M059J (cell line): ENCODE measurements at places on chromosomes 6 and 20.

GRCh38 chr6:18392346-18392877, 5.3 kb downstream of the RNF144B start:
- DNase-seq: no peak

- peak; percentile 30 for DNase-seq
Observed at GRCh38 chr20:2132461-2132901, 30.9 kb downstream of the STK35 start.

- peak; percentile 83 for DNase-seq
Observed at GRCh38 chr6:71510057-71510713, 221.6 kb downstream of the OGFRL1 start.

- no peak for DNase-seq
Observed at GRCh38 chr6:134261766-134262165, 56.1 kb downstream of the SGK1 start.

GRCh38 chr6:156832231-156832647, 55.1 kb downstream of the ARID1B start:
- DNase-seq: peak; percentile 62

DNA sequence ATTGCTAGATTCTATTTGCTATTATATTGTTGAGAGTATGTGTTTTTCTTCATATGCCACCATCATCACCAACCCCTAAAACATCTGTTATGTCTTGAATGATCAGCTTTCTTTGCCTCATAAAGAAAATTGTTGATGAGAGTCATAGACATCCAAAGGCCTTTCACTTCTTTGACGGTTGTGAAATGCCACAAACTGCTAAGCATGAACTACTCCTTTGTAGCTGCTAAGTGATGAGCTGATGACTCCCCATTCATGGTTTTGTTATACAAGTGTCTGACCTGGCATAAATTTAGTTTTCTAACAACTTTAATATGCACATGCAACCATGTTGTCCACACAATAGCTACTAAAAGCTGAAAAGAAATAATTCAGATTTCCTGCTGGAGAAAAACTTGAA, 684 bp upstream of the MED23 start:
- DNase-seq: peak; percentile 7

GRCh38 chr6:152401978-152402377, 235.2 kb downstream of the SYNE1 start:
- peak; percentile 92 for DNase-seq

- peak; percentile 52 for DNase-seq
Observed at GRCh38 chr20:43915211-43916072, 790 bp downstream of the TOX2 start.

- DNase-seq: no peak
Observed at GRCh38 chr20:60494476-60494875, 536.3 kb downstream of the CDH26 start.

- DNase-seq: no peak
Observed at GRCh38 chr6:36241728-36242127, 28.1 kb upstream of the PNPLA1 start.

DNA sequence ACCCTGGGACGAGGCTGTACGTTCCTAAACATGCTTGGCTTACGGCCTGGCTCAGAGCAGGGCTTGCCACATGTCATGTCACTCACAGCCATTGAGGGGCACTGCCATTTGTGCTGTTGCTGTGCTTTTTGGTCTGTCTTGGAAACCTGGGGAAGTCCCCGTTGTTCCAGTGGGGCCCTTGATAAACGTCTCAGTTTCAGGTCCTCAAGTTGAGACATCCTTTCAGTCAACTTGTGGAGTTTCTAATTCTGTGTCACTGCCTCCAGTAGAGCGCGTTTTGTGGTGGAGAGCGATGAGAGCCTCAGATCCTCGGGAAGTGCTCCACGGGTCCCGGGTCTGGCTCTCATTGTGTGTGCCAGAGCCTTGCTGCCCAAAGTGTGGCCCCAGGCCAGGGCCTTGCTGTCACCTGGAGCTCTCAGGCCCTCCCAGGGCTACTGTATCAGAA, 43.0 kb upstream of the CCR6 start:
- DNase-seq: no peak

- DNase-seq: peak; percentile 75
Observed at GRCh38 chr20:49675368-49676151, 38.1 kb downstream of the B4GALT5 start.
